Hindlimb muscle (tissue), 1 donor: ENCODE measurements at places on chromosomes 4 and X.

- peak; percentile 18 for DNase-seq
These were observed 256.4 kb upstream of the GRID2 start for GRCh38 chr4:92047209-92047875.

DNA sequence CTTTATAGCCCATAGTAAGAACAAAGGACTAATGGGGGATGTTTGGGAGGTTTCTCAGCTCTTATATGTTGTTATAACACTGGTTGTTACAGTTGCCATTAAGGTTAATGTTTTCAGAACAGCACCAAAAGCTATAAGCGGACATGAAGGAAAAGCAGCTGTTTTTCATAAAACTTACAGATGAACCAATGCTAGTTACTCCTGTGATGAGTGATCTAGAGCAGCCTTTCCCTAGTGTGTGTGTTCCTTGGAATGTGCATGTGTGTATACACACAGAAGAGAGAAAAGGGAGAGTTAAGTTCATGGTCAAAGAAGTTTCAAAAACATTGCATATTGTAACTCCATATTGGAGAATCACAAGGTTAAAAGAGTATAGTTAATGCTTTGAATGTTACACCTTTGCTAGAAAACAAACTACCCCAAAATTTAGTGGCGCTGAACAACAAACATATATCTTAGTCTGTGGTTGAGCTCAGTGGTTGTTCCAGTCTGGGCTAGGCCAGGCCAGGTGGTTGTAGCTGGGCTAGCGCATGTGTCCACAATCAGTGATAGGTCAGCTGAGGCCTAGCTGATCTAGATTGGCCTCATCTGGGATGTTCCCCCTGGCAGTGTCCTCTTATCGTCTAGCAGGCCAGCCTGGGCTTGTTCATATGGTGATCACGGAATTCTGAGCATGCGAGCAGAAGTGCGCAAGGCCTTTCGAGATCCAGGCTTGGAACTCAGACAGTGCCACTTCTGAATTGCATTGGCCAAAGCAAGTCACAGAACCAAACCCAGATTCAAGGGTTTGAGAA, 151.0 kb downstream of the NHS start:
- DNase-seq: no peak

DNA sequence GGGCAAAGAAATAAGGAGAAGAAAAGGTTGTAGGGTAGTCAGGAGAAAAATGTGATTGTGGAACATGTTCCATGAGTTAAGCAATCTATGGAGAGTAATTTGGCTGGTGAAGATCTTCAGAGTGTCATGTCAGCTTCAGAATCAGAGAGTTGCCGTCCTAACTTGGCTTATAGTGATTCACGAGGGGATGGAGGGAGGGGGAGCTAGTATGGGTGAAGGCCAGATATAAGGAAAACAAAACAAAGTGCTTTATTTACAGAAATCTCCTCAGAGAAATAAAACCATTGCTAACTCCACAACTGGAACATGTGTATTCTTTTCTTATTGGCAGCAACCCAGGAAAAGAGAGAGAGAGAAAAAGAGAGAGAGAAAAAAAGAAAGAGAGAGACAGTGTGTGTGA, 256.5 kb upstream of the NRK start:
- DNase-seq: peak; percentile 29

GRCh38 chrX:23788521-23788920, 5.5 kb downstream of the SAT1 start:
- DNase-seq: no peak

DNA sequence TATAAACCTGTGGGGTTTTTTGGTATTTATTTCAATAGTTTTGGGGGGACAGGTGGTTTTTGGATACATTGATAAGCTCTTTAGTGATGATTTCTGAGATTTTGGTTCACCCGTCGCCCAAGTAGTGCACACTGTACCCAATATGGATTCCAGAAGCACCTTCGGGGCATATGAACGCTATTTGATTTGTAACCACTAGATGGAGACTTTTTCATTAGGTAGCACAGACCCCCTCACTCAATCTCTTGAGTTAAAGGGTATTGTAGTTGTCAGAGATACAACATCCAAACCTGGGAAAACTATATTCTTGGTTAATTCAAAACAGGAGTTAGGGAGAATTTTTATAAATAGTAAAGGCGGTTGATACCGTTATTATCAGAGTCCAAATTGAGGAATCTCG, 79.8 kb downstream of the SPANXN3 start:
- DNase-seq: no peak

- DNase-seq: no peak
These were observed 18.5 kb downstream of the EGFL6 start for GRCh38 chrX:13587786-13588477.

- DNase-seq: no peak
These were observed 4.3 kb downstream of the AKAP17A start for GRCh38 chrX:1595711-1596060.

DNA sequence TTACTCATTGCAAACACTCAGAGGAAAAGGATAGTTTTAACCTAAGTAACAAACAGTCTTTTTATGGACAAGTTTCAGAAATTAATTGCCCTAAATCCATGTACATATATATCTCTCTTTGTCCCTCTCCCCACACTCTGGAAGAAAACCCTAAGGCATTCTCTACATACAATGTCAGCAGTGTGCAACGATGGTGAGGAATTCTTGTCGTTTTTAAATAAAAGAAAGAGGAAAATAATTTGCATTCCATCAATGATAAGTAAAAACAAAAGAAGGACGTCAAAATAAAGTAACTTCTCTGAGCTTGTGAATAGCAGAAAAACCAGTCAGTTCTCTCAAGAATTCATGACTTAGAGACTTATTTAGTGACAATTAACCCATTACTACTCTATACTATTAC, 550.5 kb upstream of the DIPK2B start:
- no peak for DNase-seq

- DNase-seq: no peak
These were observed 376.3 kb upstream of the INTU start for GRCh38 chr4:127256500-127256899.

- peak; percentile 36 for DNase-seq
These were observed 1.3 kb upstream of the OTUD5 start for GRCh38 chrX:48958635-48959094.
